Renal cortical epithelial cell (primary cell): ENCODE measurements at places on chromosomes 2 and 18.

DNA sequence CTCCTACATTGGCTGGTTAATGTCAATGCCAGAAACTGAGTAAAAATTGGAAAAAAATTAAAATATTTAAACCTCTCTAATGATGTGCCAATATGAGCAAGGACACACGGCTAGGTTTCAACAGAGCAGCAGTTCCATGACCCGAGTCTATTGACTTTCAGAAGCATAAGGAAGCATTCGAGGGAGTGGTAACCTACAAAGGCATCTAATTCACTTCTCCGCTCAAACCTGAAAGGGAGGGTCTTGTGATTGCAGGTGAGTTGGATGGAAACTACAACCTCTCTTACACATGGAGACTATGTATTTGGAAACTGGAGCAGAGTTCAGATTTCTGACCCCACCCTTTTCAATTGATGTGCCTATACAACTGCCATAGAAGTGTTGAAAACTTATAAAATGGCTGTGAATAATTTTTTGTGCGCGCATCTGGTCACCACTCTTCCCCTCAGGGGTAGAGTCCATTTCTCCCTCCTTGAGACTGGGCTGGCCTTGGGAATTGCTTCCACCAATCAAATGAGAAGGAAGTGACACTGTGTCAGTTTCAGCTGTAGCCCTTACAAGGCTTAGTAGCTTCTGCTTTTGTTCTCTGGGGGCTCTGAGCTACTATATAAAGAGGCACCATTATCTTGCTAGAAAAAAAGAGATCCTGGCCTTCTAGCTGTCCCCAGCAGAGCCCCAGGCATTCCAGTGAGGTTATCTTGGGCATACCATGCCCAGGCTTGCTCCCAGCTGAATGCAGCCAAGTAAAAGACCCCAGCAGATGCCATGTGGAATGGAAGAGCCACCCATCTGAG lies 278.0 kb downstream of the EPHA4 start:
- no peak for DNase-seq

DNA sequence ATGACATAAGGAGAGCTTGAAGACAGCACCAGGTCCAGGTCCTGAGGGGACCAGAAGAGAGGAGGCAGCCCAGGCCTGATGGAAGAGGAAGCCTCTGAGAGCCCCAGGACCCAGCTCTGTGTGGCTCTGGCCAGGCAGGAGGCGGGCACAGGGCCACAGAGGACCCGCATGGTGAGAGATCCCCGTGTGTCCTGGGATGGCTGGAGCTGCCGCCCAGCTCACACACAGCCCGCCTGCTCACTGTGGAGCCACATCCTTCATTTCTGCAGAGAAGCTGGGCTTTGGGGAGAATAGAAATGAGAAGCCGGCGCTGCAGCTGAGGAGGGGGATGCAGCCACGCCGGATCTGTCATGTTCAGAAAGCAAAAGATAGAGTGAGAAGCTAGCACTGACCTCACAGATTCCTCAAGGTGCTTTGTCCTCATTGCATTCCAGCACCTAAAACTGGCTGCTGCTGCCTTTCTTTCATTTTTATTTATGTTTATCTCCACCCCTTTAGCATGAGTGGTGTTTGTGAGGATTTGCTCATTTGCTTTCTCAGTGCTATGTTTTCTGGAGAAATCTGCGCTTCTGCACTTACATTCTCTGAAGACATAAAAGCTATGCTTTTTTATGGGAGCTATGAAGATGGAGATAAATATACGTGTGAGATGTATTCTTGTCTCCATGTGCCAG lies 307.6 kb upstream of the MYT1L start:
- DNase-seq: no peak

GRCh38 chr2:127016329-127016728 lies 90.6 kb downstream of the BIN1 start:
- no peak for DNase-seq

- DNase-seq: no peak
These were observed 28.0 kb upstream of the KCMF1 start for GRCh38 chr2:84942964-84943421.

GRCh38 chr2:36338827-36339145 lies 16.8 kb upstream of the CRIM1 start:
- DNase-seq: peak; percentile 92

GRCh38 chr2:234488913-234489451 lies 7.9 kb downstream of the ARL4C start:
- no peak for DNase-seq
